GM12878 (cell line): ENCODE measurements at places on chromosomes 7 and 10. TPM values are rescaled to one million over a fixed set of nuclear protein-coding genes. Genes with fewer than 3 reads are reported as not detected.

The SPDYE2B gene
- total RNA-seq = not detected in 2 replicates

The LRIT1 gene
- total RNA-seq = not detected in 2 replicates

The ABCB1 gene
- 2.5 and 2.6 TPM in 2 replicates for total RNA-seq

The TFPI2 gene
- total RNA-seq = 0.28 TPM in 1 of 2 replicates, not detected in the other

The SEC24C gene
- total RNA-seq = 91.7 and 99.9 TPM in 2 replicates

The H2AZ2 gene
- total RNA-seq = 212 and 219 TPM in 2 replicates

The TIAL1 gene
- total RNA-seq = 132 and 143 TPM in 2 replicates

The NEUROD6 gene
- not detected in 2 replicates for total RNA-seq

The HGF gene
- total RNA-seq = 1.2 and 1.5 TPM in 2 replicates

The TMEM213 gene
- total RNA-seq = not detected in 2 replicates

- H3K27ac ChIP-seq = no peak overlapping the region
- H3K36me3 ChIP-seq = no peaks in the 10 kb centered on the region
- H3K4me1 ChIP-seq = no peaks in the 10 kb centered on the region
- no peak overlapping the region for H3K4me3 ChIP-seq
- H3K27me3 ChIP-seq = no peaks in the 10 kb centered on the region; the same call in 1 of the 2 replicates
- no peak for DNase-seq
Measured at GRCh38 chr7:94444813-94445212, 50.1 kb downstream of the COL1A2 start.

DNA sequence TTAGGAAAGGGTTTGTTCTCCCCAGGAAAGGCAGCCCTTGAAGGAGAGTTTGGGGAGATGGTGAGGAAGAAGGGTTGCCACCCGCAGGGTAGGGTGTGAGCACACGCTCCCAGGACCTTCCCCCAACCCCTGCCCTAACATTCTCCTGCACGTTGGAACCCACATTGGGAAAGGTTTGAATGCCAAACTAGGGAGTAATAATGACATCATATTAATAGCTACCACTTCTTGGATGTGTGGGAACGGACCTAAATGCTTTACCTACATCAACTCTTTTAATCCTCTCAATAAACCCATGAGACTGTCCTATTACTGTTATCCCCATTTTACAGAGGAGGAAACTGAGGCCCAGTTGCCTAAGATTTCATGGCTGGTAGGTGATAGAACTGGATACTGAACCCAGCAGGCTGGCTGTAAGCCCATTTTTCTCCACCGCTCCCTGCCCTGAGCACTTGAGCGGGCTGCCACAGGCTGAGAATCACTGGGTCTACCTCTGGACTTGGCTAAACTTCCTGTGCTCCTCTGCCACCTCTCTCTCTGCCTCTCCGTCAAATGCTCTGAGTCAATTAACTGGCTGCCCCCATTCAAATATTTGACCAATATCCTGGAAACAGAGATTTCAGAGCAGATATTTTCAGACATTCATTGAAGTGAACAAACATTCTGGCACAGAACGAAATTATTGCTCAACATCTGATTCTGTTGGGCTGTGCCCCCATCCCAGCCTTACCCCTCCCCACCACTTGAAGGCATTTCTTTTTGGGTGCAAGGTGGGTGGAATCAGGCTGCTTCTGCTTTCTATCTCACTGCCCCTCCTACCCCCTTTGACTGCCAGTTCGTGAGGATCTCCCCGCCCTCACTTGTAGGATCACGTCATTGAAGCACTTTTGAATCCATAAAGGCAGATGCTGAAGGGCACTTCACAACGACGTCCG is 129.7 kb downstream of the C10orf105 start:
- H3K4me3 ChIP-seq = no peak overlapping the region
- H3K27me3 ChIP-seq = peaks cover 8% of the 10 kb centered on the region
- H3K36me3 ChIP-seq = no peaks in the 10 kb centered on the region
- no peaks in the 10 kb centered on the region for H3K4me1 ChIP-seq
- H3K27ac ChIP-seq = no peak overlapping the region
- no peak for DNase-seq

- no peak overlapping the region for H3K27ac ChIP-seq
- H3K36me3 ChIP-seq = no peaks in the 10 kb centered on the region
- no peaks in the 10 kb centered on the region for H3K4me1 ChIP-seq
- DNase-seq = no peak
Measured at GRCh38 chr7:28957751-28958234, 337 bp downstream of the TRIL start.

- H3K36me3 ChIP-seq = no peaks in the 10 kb centered on the region
- DNase-seq = no peak
- H3K27ac ChIP-seq = no peak overlapping the region
- H3K4me3 ChIP-seq = no peak overlapping the region
Measured at GRCh38 chr10:44132361-44133289, 252.3 kb downstream of the CXCL12 start.

GRCh38 chr10:58050575-58050974 is 217.1 kb downstream of the IPMK start:
- DNase-seq = no peak
- H3K27ac ChIP-seq = no peak overlapping the region
- H3K4me3 ChIP-seq = no peak overlapping the region
- H3K4me1 ChIP-seq = no peaks in the 10 kb centered on the region
- H3K27me3 ChIP-seq = no peaks in the 10 kb centered on the region
- no peaks in the 10 kb centered on the region for H3K36me3 ChIP-seq

GRCh38 chr7:140230516-140230860 is 53.7 kb upstream of the KDM7A start:
- peaks cover 10% of the 10 kb centered on the region; the same call in 1 of the 2 replicates for H3K27me3 ChIP-seq
- peaks cover 40% of the 10 kb centered on the region for H3K4me1 ChIP-seq
- peak overlapping the region; percentile 62; the same call in 1 of the 2 replicates for H3K4me3 ChIP-seq
- DNase-seq = no peak

- no peak overlapping the region for H3K4me3 ChIP-seq
- H3K27me3 ChIP-seq = no peaks in the 10 kb centered on the region
Measured at GRCh38 chr7:13797545-13797944, 191.9 kb downstream of the ETV1 start.

DNA sequence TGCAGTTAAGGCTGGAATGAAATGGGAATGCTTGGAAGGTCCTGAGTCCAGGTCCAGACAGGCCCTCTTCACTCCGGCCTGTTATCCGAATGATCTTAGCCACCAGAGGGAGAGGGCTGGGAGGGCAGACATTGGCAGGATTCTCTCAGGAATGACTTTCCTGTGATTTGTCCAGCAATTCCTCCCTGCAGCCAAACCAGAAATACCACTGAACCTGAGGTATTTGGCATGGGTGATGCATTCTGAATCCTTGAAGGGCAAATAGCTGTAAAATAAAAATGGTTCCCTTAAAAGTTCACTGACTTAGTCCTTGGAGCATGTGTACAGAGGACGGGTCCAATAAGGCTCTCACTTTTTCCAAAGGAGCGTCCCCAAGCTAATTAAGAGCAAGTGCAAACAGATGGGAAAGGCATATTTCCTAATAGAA is 77.5 kb upstream of the HABP2 start:
- no peaks in the 10 kb centered on the region for H3K36me3 ChIP-seq
- H3K4me1 ChIP-seq = no peaks in the 10 kb centered on the region
- DNase-seq = no peak
- no peaks in the 10 kb centered on the region for H3K27me3 ChIP-seq
- H3K27ac ChIP-seq = no peak overlapping the region
- no peak overlapping the region for H3K4me3 ChIP-seq

DNA sequence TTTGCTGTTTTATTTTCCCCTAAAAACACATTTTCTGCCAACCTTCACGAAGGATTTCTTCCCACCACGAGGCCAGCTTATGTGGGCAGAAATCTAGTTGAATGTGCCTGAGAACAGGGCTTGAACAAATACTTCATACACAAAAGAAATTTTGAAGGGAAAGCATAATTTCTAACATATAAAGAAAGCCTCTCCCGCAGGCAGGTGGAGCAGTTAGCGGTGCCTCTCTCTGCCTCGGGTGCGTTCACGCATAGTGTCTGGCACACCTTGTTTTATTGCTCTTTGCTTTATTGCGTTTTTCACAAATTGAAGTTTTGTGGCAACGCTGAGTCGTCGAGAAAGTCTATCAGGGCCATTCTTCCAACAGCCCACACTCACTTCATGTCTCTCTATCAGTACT is 7.0 kb upstream of the CSGALNACT2 start:
- no peaks in the 10 kb centered on the region for H3K27me3 ChIP-seq
- no peak for DNase-seq
- peaks cover 31% of the 10 kb centered on the region for H3K4me1 ChIP-seq
- H3K4me3 ChIP-seq = no peak overlapping the region
- no peaks in the 10 kb centered on the region for H3K36me3 ChIP-seq
- no peak overlapping the region for H3K27ac ChIP-seq

DNA sequence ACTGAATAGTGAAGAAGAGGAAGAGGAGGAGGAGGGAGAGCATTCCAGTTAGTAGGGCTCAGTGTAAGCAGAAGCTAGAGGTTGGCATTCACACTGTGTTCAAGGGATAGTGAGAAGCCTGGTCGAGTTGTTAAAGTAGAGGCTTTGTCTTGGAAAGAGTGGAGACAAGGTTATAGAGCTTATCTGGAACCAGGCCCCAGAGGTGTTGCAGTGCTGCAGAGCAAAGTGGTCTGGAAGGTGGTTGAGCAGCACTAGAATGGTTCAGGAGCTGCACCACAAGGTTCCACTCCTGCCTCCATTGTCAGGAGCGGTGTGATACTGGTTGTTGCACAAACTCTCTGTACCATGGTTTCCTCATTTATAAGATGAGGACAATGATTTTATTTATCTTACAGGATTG is 8.8 kb upstream of the PCGF5 start:
- no peak overlapping the region for H3K27ac ChIP-seq
- H3K27me3 ChIP-seq = no peaks in the 10 kb centered on the region
- H3K4me3 ChIP-seq = no peak overlapping the region
- no peaks in the 10 kb centered on the region for H3K36me3 ChIP-seq
- DNase-seq = no peak

- DNase-seq = no peak
- no peaks in the 10 kb centered on the region for H3K4me1 ChIP-seq
- no peak overlapping the region for H3K4me3 ChIP-seq
- no peaks in the 10 kb centered on the region for H3K36me3 ChIP-seq
- no peaks in the 10 kb centered on the region for H3K27me3 ChIP-seq
Measured at GRCh38 chr7:151755131-151755801, 121.6 kb downstream of the PRKAG2 start.

- no peak for DNase-seq
- no peak overlapping the region for H3K4me3 ChIP-seq
- no peaks in the 10 kb centered on the region for H3K36me3 ChIP-seq
- no peak overlapping the region for H3K27ac ChIP-seq
Measured at GRCh38 chr10:71031026-71031425, 142.7 kb upstream of the PCBD1 start.

- no peak overlapping the region; the same call in 1 of the 2 replicates for H3K4me3 ChIP-seq
- no peak for DNase-seq
- no peaks in the 10 kb centered on the region for H3K36me3 ChIP-seq
- H3K4me1 ChIP-seq = no peaks in the 10 kb centered on the region
Measured at GRCh38 chr7:97006055-97006815, 882 bp downstream of the DLX6 start.

DNA sequence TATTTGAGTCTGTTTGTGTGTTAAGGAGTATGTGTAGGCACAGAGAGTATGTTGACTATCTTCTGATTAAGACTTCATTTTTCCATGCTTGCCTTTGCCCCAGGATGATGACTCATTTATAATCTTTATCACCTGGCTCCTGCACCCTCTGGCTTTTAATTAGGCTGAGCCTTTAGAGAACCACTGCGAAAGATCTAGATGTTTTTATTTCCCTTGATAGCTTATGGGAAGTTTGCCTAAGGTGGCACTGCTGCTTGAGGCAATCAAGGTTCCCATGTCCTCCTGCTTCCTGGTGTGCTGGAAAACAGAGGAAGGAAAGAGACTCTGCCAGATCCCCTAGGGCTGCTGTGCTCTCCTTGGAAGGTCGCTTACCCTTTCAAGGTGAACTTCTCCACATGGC is 114.6 kb downstream of the ARL4A start:
- no peaks in the 10 kb centered on the region for H3K4me1 ChIP-seq
- no peaks in the 10 kb centered on the region for H3K36me3 ChIP-seq
- H3K4me3 ChIP-seq = no peak overlapping the region
- no peak overlapping the region for H3K27ac ChIP-seq
- no peaks in the 10 kb centered on the region for H3K27me3 ChIP-seq
- no peak for DNase-seq

GRCh38 chr10:59434463-59435321 is 72.3 kb upstream of the FAM13C start:
- no peak for DNase-seq
- H3K36me3 ChIP-seq = no peaks in the 10 kb centered on the region
- H3K27ac ChIP-seq = no peak overlapping the region
- no peak overlapping the region for H3K4me3 ChIP-seq
- no peaks in the 10 kb centered on the region for H3K4me1 ChIP-seq

- no peak overlapping the region for H3K4me3 ChIP-seq
- no peaks in the 10 kb centered on the region for H3K4me1 ChIP-seq
- H3K27me3 ChIP-seq = no peaks in the 10 kb centered on the region
- no peak overlapping the region for H3K27ac ChIP-seq
Measured at GRCh38 chr7:2580636-2581035, 21.9 kb downstream of the IQCE start.

GRCh38 chr7:131583430-131583829 is 27.0 kb upstream of the PODXL start:
- H3K27me3 ChIP-seq = no peaks in the 10 kb centered on the region; the same call in 1 of the 2 replicates
- no peak overlapping the region for H3K27ac ChIP-seq
- no peaks in the 10 kb centered on the region for H3K36me3 ChIP-seq
- no peak overlapping the region for H3K4me3 ChIP-seq

DNA sequence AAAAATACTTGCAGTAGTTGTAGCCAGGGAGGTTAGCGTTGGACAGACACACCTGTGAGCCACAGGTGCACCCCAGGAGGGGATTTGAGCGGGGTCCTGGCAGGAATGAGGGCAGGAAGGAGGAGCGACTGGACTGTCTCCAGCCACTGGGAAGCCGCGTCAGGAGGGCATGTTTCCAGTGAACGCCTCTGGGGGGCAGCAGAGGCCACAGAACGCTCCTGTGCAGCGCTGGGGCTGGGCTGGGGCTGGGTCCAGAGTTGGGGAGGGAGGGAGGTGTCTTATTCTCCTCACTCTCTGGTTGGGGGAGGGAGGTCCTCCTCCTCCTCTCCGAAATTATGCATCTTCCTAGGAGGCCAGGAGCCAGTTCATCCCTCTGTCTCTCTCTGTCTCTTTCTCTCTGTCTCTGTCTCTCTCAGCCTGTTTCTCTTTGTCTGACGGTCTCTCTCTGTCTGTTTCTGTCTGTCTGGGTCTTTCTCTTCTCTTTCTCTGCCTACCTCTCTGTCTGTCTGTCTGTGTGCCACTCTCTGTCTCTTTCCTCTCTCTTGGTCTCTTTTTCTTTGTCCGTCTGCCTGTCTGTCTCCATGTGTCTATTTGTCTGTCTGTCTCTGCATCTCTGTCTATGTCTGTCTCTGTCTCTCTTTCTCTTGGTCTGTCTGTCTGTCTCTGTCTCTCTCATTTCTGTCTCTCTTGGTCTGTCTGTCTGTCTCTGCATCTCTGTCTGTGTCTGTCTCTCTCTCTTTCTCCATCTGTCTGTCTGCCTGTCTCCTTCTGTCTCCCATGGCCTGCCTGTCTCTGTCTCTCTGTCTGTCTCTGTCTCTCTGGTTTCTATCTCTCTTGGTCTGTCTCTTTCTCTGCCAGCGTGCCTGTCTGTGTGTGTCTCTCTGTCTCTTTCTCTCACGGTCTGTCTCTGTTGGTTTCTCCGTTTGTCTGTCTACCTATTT is 9.9 kb upstream of the PSMG3 start:
- no peaks in the 10 kb centered on the region for H3K27me3 ChIP-seq
- DNase-seq = no peak
- H3K27ac ChIP-seq = no peak overlapping the region
